ENCODE measurements at places on chromosomes 2 and 18.
A peak's percentile ranks its signal among the peaks of the same experiment; 100 is the strongest.

DNA sequence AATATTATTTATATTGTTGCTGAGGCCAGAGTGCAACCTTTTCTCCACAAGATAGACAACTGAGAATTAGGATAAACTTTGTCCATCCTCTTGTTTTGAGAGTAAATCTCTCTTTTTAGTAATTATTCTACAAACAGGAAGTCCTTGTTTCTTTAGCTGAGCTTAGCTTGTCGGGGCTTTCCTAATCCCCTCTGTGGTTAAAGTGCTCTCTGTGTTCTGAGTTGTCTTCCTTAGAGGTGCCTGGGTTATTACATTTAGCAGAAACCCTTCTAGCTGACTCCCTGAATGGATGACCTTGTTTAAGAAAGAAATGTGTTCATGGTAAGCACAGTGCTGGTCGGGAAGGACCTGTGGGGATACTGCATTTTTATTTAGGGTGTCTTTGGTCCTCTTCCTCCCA lies 12.7 kb downstream of the USP39 start:
- DNase-seq, result no peak

GRCh38 chr2:10709290-10709939 lies 12.0 kb upstream of the ATP6V1C2 start:
- DNase-seq, result no peak

DNA sequence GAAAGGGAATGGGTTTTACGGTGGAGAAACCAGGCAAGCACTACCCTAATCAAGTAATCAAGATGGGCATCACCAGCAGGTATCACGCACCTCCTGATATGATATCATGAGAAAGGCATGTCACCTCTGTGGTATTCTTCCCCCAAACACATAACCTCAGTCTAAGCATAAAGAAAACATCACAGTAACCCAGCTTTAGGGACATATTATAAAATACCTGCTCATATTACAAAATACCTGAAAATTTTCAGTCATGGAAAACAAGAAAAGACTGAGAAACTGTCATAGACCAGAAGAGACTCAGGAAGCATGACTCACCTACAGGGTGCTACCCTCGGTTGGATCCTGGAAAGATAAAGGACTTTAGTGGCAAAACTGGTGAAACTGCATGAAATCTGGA lies 30.5 kb downstream of the GCKR start:
- no peak for DNase-seq

DNA sequence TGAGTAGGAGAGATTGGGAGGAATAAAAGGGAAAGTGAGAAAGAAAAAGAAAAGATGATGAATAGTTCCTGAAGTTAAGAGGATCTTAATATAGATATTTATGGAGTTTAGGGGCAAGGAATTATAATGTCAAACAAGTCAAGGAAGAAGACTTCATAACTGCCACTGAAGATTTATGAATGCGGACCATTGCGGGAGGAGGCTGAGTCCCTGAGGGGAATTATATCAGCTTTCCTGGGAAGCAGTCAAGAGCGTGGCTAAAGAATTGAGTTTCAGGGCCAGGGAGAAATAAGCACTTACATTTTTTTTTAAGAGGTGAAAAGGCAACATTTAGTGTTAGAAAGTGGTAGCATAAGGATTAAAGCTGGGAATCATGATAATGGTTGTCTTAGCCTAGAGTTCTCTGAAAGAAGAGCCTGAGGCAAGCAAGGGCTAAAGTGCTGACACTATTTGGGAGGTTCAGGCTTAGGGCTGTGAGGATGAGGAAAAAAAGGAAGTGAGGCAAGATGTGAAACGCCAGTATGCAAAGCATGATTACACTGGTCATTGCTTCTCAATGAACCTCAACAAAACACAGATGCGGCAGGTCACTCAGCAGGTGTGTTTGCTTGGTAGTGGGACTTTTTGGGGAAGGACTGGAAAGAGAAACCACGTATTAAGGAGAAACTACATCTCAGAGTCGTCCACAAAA lies 217.1 kb downstream of the SLC4A3 start:
- no peak for DNase-seq

- no peak for DNase-seq
These were observed 63.3 kb upstream of the STK17B start for GRCh38 chr2:196234672-196235071.

- DNase-seq, result no peak
These were observed 145.7 kb downstream of the ZEB2 start for GRCh38 chr2:144374163-144374661.

- DNase-seq, result no peak
These were observed 394.8 kb downstream of the PID1 start for GRCh38 chr2:228876276-228876675.

DNA sequence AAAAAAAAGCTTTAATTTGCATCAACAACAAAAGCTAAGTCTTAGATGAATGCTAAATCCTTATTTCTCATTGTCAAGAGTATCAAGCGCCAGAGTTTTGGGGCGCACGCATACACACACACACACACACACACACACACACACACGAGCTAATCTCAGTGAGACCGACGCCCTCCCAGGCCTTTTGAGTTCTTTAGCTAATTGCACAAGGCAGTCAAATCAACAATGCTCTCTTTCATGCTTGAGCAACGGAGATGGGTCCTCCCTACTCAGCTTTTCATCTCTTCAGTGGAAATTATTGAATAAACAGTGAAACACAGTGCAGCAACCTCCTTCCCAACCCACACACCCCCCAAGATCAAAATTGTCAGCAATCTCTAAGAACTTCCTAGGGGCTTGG lies 19.2 kb downstream of the GKN1 start:
- DNase-seq, result no peak

DNA sequence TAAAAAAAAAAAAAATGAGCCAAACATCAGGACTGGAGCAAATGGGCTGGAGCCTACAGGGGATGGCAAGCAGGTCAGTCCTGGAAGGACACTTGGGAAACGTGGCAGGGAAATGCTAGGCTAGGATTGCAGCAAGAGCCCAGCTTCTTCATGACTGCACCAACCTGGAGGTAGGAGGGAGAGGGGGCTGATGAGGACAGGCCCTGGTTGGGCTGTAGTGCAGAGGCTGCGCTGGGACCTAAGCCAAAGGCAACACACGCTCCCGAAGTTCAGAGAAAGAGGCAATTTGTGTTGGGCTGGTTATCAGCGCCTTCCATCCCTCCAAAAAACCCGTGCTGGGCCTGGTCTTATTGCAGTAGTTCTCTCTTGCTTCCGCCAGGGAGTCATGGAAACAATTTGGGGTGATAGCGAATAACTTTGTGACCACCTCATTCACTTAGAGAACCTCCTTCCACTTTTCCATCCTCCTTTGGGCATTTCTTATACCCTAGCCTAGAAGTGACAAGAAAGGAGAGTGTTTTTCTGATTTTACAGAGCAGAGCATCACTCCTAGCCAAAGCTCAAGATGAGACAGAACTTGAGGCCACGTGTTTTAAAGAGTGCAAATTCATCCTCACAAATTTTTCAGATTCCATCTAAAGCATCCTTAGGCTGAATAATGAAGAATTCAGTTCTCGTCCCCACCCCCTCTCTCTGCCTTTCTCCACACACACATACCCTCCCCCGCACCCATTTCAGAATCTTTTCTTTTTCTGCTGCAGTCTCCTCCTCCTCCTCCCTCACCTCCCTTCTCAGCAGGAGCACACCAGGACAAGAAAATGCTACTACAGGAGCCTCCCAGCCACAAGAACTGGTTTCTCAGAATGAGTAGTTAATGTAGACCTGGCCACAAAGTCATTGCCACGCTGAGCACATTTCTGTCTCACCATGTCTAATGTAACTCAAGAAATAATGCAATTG lies 82.5 kb upstream of the STPG4 start:
- DNase-seq, result no peak

GRCh38 chr2:149155196-149155969 lies 116.9 kb downstream of the LYPD6B start:
- no peak for DNase-seq

- DNase-seq, result no peak
These were observed 252.1 kb downstream of the SLC8A1 start for GRCh38 chr2:40199771-40200170.

GRCh38 chr2:206979922-206980321 lies 40.6 kb downstream of the CPO start:
- DNase-seq, result no peak

DNA sequence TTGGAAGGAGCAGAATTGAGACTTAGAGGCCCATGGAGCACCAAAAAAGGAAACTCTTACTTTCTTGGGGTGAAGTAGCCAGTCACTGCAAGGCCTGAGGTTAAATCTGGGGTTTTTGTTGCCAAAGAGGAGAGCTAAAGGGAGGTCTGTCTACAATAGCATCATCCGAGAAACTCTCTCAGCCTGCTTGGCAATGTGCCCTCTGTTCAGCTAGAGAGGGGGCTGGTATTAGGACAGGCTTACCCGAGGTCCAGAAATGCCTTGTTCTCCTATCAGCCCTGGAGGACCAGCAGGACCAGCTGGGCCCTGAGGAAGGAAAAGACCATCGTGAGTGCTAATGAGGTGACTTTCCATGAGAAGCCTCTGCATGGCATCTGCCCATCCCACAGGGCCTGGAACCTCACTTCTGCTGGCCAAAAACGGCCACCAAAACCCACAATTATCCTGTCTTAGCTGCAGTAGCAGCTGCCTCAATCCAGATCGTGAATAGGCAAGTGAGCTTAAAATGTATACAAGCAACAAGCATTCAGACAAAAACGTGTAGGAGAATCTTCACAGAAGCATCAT lies 61.6 kb downstream of the COL6A3 start:
- DNase-seq, result no peak

GRCh38 chr2:187971893-187972292 lies 319.8 kb upstream of the GULP1 start:
- no peak for DNase-seq

DNA sequence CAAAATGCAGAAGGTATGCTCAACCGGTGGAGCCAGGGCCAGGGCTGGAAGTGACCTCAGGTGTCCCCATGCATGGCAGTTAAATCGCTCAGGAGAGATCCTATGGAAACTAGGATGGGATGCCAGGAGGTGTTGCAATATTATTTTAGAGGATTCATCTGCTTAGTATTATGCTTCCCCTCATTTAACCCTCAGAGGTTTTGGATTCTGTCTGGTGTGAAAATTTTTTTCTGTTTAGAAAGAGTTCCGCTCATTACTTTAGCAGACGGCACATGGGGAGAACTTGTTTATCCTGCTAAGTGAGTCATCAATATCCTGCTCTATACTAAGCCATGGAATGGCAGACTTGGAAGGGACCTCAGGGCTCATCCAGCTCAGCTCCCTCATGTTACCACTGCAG lies 42.5 kb downstream of the TRIB2 start:
- DNase-seq, result no peak

DNA sequence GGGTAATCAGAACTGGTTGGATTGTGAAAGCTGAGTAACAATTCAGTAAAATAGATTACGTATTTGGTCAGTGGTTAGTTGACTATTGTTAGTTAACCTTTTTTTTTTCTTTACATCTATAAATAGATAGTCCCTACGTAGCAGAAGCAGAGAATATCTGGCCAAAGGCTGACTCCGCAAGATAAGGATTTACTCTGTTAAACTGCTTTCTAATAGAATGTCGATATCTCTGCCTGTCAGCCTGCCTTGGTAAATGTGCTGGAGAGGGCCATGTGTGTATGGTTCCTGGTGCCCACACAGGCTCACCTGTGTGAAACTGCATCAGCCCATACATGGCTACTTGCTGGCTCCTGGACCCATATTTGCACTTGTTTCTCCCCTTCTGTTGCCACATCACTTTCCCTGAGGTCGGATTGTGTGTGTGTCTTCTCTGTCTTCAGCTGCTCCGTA lies 94.4 kb downstream of the CRIM1 start:
- DNase-seq, result peak; percentile 41

DNA sequence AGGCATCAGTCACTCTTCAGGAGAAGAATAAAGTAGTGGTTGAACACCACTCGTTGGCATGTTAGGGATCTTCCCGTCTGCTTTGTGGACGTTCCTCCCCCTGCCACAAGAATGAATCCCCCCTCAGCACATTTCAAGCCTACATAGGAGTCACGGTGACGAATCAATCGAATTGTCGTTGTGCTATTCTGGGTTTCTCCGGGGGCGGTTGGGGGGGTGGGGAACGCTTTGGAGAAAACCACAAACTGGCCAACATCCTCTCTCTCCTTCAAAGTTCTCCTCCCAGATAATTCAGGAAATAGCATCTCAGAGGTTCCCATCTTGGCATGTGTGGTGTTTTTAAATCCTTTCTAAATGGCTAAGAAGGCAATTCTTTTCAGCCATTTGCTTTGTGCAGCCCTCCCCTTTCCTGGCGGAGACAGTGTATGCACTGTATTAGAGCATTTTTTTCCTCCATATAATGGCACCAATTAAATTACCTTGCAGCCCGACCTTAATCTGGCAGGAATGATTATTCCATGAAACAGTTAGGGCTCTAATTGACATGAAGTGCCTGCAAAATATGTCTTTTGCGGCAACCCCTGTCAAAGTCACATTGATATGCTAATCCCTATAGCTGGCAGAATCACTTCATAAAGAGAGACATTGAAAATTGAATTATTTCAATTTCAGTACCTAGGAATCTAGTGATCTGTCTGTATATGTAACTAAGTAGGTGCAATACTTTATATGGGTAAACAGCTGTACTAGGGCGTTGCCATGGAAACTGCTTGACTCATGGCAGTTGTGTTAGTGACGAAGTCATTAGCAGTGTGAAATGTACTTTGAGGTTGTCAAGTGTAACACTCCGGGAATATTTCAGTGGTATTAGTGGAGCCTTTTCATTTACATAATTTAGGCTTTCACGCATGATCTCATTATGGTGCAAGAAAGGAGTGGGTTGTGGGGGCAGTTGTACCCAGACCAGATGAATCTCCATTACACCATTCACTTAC lies 323.4 kb upstream of the SLC14A2 start:
- no peak for DNase-seq

GRCh38 chr18:58787536-58788149 lies 77.0 kb upstream of the ZNF532 start:
- no peak for DNase-seq

GRCh38 chr2:104852090-104852666 lies 1.7 kb upstream of the POU3F3 start:
- no peak for DNase-seq

DNA sequence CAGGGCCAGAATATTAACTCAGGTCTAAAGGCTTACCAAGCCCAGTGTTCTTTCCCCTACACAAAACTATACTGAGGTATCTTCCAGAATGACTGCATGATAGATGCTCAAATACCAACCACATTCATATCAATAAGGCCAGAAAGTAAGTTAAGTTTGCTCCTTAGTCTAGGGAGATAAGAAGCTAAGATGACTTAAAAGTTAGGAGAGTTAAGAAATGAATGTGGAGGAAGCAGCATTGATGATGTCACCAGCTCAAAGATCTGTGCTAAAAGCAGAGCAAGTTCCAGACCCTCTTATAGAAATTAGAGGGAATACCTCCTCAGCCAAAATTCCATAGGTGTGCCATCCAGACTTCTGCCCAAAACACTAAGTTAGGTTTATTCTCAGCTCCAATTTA lies 6.1 kb downstream of the PPP4R1 start:
- no peak for DNase-seq

- DNase-seq, result no peak
These were observed 99.7 kb upstream of the CYRIA start for GRCh38 chr2:16765356-16765755.

DNA sequence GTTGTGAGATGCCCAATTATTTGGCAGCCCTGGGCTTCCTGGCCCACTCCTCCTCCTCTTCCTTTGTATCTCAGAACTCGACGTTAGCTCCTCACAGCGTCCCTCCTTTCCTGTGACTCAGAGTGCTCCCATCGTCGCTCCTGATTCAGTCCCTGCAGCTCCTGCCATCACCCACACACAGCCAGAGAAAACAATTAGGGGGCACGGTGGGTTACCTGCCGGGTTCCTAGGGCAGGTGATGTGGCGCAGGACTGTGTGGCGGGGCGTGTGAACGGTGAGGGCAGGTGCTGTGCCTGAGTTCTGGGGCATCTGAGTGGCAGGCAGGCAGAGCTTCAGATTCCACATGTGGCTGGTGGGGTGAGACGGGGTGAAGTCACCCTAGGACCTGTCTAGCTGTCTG lies 42.6 kb downstream of the GLI2 start:
- DNase-seq, result no peak

GRCh38 chr2:20196657-20197161 lies 28.2 kb downstream of the SDC1 start:
- DNase-seq, result peak; percentile 77

Measured in mucosa of gallbladder (tissue), 1 donor.